ENCODE measurements at places on chromosomes 4 and X.

- no peak for DNase-seq
Observed at GRCh38 chrX:10015723-10016518, 48.8 kb downstream of the CLDN34 start.

- no peak for DNase-seq
Observed at GRCh38 chrX:44062840-44063239, 89.7 kb upstream of the NDP start.

DNA sequence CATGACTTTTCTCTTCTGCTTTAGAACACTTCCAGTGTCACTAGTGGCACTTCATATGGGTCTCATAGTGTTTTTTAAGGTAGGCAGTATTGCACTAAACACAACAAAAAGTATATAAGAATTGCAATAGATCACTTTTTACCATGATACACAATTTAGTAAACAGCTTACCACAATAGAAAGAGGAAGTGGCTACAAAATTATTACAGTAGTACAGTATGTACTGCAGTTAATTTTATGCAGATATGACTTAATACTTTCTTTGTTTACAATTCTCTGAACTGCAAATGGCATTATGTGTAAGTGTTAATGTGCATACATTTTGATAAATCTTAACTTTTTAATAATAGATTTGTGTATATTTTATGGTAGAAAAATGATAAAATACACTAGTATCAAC lies 157.3 kb downstream of the RRAGB start:
- no peak for DNase-seq

- DNase-seq: no peak
Observed at GRCh38 chrX:43703211-43703791, 47.2 kb downstream of the MAOA start.

- no peak for DNase-seq
Observed at GRCh38 chr4:146243141-146243882, 29.0 kb downstream of the REELD1 start.

DNA sequence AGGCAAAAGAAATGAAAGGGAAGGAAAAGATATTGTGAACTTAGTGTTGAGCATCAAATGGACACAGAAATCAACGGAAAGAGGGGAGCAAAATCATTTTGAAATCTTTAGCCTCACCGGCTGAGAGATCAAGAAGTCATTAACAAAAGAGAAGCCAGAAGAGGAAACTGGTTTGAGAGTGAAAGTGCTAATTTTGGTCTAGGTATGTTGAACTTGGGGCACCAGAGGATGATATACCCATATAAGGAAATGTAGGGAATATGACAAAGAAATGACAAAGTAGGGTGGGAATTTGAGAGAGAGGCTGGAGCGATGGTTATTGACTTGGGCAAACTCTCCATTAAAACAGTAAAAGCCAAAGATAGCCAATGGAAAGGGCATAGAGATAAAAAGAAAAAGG lies 183.4 kb upstream of the ATOH1 start:
- no peak for DNase-seq

All from omental fat pad (tissue), 4 donors.